ENCODE measurements at places on chromosomes 2 and 18.

- no peak for DNase-seq
Observed at GRCh38 chr2:46548103-46548486, 68.7 kb downstream of the TMEM247 start.

- DNase-seq, result no peak
Observed at GRCh38 chr18:3821524-3821923, 371.6 kb downstream of the TGIF1 start.

DNA sequence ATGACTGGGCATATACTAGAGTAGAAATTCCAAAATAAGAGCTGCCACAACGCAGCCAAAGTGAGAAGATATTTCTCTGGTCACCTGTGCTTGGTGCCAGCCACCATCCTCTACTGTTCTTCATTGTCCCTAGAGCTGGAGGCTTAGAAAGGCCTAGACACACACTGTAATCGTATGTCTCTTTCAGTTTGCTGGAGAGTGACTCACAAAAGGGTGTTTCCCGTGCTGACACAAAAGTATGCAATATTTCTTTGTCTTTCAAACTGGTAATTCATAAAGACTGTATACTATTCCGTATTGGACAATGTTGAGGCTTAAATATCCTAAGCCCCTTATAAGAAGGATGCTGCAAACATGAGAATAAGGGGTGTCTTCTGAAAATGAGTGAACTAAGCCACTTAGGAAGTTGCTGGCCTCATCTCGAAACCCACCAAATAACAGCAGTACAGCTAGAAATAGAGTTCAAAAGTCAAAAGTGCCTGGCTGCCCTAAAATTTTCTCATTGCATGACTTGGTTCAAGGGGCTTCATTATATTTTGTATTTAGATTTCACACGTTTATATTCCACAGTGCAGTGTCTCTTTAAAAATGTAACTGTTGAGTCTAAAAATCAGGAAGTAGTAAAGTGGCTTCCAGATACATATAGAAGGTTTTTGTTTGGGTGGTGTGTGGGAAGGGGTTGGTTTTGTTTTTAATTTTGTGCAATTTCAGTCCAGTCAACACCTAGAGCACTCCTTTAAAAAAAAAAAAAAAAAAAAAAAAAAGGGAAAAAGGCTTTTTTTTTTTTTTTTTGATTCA, 601.1 kb downstream of the ARHGAP15 start:
- no peak for DNase-seq

DNA sequence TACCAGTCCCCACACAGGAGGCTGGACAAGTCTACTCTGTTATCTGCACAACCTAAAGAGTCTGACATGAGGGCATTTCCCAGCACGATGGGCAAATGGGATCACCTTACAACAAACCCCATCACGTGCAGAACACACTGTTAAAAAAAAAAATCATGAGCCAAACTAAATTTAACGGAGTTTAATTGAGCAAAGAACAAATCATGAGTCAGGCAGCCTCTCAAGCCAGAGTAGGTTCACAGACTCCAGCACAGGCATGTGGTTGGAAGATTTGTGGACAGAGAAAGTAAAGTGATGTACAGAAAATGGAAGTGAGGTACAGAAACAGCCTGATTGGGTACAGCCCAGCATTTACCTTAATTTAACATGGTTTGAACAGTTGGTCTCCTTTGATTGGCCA, 59.9 kb downstream of the KYNU start:
- no peak for DNase-seq

DNA sequence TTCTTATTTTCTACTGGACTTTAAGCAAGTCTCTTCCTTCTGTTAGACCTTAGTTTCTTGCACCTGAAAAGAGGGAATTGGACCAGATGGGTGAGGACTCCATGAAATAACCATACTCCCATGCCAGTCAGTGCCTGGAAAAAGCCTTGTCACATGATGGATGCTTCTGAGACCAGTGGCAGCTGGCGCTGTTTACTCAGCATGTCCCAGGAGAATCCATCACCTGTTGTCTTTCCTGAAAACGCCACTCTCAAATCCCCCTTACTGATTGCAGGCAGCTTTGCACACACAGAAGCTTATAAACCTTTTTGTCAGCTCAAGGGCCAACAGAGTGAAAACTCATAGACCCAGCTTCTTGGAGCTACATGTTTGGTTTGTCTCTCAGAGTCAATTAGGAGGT, 117.6 kb downstream of the POLE4 start:
- DNase-seq, result no peak

DNA sequence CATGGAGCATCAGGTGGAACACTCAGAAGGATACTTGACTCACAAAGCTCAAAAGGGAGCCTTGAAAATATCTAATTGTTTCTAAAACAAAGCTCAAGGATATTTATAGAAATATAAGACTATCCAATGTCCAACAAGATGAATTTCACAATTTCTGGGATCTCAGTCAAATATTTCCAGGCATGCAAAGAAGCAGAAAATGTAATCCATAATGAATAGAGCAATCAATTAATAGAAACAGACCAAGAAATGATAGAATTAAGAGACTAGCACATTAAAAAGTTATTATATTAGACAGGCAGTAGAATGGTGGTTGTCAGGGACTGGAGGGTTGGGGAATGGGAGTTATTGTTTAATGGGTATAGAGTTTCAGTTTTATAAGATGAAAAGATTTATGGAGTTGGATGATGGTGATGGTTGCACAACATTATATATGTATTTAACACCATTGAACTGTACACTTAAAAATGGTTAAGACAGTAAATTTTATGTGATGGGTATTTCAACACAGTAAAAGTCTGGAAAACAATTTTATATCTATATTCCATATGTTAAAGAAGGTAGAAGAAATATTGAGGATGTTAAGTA, 189.9 kb upstream of the PIEZO2 start:
- DNase-seq, result peak; percentile 34

GRCh38 chr18:49721981-49722380, 91.4 kb downstream of the ACAA2 start:
- DNase-seq, result no peak

GRCh38 chr18:25089470-25089869, 262.5 kb downstream of the ZNF521 start:
- DNase-seq, result no peak

GRCh38 chr2:152571048-152571766, 146.1 kb downstream of the PRPF40A start:
- DNase-seq, result no peak

- peak; percentile 96 for DNase-seq
Observed at GRCh38 chr18:2981212-2981728, 31.7 kb downstream of the LPIN2 start.

DNA sequence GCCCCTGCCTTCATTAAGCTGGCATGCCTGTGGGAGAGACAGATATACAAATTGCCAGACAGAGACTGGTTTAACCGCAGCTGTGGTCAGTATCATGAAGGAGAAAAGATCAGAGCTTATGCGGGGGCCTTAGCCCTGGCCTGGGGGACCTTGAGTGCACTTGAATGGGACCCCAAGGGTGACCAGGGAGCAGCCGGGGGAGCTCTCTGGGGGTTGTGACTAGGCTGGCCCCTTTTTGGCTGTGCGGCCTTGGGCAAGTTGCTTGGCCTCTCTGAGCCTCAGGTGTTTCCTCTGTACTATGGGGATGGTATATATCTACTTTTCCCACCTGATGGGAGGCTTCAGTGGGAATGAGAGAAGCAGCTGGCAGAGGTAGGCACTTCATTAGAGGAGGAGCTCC, 35.7 kb downstream of the INHBB start:
- DNase-seq, result no peak

DNA sequence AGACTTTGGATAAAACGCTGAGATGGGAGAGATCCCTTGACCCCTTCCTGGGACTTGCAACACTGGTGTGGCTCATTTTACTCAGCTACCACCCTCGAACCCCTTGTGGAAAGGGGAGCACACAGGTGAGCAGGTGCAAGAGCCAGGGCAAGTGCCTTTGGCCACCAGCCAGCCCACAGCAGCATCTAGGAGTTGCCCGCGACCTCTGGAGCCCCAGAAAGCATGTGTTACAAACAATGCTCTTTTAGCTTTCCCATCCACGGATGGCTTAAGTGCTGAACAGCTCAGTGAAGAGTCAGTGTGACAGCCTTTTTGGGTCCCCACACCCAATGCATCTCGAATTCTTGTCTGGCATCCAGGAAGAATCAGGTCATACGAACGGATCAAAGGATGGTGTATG, 197.8 kb downstream of the MEMO1 start:
- no peak for DNase-seq

DNA sequence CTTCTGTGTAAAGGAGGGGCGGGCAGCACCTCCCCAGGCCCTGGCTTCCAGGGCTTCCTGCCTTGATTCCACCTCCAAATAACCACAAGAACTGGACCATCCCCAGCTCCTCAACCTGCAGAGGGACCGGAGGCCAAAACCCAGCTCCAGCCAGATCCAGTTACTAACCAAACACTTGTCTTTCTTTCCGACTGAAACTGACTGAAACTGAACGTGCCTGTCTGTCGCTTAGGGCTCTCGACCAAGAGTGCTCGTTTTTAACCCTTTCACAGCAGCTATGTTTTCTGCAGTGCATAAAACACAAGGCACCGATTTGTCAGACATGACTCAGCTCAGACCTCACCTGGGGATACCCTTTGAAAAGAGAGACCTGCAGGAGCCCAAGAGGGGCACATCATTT, 249.9 kb upstream of the SIX2 start:
- DNase-seq, result no peak

DNA sequence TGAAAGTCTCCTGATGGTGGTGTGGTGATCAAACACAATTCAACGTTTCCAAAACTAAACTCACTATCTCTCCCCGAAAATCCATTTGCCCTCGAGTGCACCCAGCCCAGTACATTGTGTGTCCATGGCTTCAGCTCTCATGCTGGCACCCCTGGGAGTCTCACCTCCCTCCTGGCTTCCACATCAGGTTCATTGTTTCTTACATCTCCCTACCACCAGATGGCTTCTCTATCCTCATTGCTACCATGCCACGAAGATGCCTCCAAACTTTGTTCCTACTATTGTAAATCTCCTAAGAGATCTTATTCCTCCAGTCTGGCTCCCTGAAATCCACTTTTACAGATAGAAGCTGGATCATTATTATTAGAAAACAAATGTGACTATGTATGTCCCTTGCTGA, 197.0 kb downstream of the MYT1L start:
- no peak for DNase-seq

DNA sequence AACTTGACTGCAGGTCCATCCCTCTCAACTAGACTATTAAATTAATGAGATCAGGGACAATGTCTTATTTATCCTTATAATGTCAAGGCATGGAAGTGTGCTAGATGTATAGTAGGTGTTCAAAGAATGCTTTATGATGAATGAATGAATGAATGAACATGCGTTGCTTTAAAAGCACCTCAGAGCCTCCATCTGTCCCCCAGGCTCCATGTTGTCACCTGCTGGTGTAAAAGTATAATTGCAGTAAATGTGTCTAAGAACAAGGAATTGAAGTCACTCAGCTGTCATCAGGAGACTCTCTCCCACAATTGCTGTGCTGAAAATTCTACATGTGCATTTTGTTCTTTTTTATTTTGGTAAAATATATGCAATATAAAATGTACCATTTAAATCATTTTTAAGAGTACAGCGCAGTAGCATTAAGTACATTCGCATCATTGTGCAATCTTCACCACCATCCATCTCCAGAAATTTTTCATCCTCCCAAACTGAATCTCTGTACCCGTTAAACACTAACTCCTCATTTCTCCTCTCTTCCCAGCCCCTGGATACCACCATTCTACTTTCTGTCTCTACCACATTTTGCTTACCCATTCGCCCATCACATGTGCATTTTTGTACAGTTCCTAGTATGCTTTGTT, 52.6 kb downstream of the GNAL start:
- peak; percentile 3 for DNase-seq

GRCh38 chr18:3268306-3268705, 6.4 kb downstream of the MYL12B start:
- DNase-seq, result no peak

DNA sequence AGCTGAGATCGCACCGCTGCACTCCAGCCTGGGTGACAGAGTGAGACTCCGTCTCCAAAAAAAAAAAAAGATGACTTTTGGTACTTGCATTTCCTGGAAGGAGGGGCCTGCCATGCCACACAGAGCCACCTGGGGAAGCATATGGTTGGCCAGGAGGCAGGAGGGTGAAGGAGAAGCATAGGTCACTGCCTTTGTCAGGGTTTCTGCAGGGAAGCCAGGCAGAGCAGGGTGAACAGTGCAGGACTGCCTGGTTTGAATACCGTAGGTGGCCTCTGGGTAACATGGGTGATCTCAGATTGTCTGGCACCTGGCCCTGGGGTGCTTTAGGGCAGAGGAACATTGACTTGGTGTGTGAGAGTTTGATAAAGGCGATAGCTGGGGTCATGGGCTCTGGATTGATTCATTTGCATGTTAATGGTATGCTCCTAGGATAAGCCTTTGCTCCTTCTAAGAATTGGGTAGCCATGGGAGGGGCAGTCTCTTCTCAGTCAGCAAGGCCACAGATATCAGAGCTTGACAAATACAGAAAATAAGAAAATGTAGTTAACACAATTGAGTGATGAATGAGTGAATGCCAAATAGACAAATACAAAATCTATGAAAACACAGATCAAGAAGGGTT, 124.0 kb upstream of the SEC11C start:
- no peak for DNase-seq

GRCh38 chr2:50449306-50449705, 582.6 kb downstream of the NRXN1 start:
- DNase-seq, result peak; percentile 13

GRCh38 chr2:234145511-234145910, 95.0 kb downstream of the SPP2 start:
- no peak for DNase-seq

GRCh38 chr2:136110526-136110925, 7.4 kb downstream of the CXCR4 start:
- no peak for DNase-seq

DNA sequence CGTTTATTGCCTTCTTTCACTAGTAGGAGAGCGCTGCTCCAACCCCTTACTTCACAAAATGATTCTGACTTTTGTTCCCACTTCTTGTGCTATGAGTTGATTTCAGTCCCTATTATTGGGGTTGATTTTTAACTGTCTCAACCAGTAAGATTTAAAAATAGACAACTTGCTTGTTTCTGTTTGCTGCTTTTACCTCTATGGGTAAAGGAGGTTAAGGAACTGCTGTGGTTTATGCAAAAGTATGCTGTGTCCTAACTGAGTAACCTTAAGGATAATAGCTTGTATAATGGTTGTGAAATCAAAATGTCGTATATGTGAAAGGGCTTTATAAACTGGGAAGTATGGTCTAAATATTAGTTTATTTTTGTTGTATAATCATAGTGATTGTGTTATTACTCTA, 22.6 kb downstream of the ALMS1 start:
- DNase-seq, result no peak

DNA sequence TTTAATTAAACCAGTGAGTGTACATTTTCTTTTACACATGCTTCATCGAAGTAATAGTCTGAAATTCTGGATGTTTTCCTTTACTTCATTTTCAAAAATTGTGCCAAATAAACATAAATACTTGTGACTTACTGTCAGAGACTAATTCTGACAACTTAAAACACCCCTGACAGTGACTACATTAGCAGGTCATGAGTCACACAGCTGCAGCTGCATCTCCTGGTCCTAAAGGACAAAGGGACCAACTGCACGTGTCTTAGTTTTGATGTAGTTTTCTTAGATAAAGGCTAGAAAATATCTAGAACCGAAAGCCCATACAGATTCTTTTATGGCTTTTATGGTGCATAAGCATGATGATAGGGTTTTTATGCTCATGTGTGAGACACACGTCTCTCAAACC, 29.6 kb upstream of the DSC3 start:
- no peak for DNase-seq

- no peak for DNase-seq
Observed at GRCh38 chr2:101344137-101344536, 35.6 kb upstream of the RNF149 start.

Measured in fibroblast of lung (primary cell).